ENCODE measurements at places on chromosomes 7 and 10.

DNA sequence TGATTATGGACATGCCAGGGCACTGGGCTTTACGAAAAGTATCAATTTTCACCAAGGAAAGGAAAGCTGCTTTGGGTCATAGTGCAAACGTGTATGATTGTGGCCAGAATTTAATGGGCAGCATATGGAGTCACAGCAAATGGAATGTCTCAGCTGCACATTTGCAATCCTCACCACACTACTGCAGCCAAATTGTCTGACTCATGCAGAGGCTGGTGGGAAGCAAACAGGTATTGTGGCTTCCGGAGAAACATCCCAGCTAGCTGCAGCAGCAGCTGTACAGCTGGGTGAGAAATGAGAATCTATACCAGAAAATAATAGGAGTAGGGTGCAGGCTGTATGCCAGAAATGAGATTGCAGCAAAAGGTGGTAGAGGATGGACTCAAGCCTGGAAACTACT, 374.7 kb upstream of the VWC2 start:
- no peak for DNase-seq

DNA sequence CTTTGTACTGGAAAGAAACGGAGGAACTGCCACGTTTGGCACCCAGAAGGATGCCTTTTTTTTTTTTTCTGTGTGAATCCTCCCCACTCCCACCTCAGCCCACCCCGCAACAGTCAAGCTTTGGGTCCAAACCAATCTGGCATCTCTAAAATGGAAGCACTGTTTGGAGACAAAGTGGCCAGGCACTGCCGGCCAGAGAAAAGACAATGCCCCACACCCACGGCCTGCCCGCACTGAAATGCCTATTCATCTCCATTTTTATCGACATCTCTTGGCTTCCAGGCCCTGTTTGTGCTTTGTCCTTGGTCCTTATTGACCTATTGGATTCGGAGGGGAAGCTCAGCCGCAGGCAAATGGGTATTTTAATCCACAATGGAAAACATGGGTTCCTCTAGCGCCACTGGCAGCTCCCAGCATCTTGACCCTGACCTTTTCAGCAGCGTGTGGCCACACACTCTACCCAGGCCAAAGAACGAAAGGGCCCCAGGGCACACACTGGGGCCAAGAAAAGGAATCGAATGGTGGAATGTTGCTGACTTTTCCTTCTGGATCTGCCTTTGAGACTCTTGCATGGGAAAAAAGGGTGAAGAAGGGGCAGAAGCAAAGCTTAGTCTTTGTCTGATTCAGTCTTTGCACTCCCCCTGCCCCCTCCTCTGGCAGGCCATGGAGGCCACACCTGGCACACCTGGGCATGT, 162.6 kb upstream of the CDCA7L start:
- no peak for DNase-seq

DNA sequence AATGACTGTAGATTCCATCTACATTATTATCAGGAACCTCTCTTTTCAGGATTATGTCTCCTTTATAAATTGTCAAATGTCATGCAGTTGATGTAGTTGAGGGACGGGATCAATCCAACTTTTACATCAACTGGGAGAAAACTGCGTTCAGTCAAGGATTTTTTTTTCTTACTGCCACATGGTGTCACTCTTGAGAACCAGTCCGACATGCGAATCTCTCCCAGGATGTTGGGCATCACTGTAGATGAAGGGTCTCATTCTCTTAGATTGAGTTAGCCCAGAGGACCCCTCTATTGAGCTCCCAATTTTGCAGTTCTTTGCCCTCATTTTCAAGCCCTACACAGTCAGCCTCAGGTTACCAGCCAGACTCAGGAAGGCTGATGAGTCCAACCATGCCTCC, 120.3 kb upstream of the PTPRZ1 start:
- DNase-seq, result no peak

DNA sequence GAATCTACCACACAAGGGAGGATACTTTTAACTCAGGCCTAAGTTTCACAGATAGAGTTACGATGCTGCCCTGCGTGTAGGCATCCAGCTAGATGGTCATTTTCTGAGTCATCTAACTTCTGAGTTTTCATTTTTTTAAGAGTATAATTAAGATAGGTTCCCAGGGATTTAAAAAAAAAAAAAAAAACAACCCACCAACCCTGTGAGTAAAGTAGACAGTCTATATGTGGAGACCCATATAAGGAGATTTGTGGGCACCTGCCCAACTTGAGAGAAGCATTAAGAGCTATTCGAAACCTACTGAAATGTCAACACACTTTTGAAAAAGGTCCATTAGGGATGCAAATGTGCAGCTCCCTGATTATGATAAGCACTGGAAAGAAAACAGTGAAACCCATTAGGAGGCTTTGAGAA, 257.3 kb downstream of the TRIL start:
- DNase-seq, result no peak

GRCh38 chr7:122457969-122458368, 153.4 kb upstream of the FEZF1 start:
- no peak for DNase-seq

DNA sequence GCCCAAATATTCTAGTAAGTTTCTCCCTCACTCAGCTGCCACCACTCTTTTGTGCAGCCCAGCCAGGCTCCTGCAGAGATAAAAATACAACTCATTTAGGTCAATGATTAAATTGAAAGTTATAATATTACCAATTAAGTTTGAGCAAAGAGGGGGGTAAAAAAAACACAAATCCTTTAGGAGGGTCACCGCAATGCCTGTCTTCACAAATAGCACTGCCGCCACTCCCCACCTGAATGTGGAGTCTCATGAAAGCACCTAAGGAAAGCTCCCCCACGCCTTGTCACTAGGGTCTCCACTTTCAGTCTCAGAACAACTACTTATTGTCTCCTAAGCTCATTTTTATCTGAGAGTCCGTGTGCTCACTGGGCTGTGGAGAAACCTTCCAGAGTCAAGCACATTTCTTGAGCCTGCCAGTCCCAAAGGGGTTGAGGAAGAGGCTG, 148.7 kb downstream of the FGFR2 start:
- no peak for DNase-seq

GRCh38 chr7:106813705-106814305, 51.3 kb upstream of the PIK3CG start:
- DNase-seq, result no peak

Data from stimulated activated CD4-positive, alpha-beta T cell treated with anti-CD3 and anti-CD28 coated beads, Interleukin-12 subunit alpha, Interleukin-12 subunit beta, amount 100 ng/mL, for 48 hours (primary cell).